WTC11 (cell line): ENCODE measurements at places on chromosomes 16 and 17.

- no peak for DNase-seq
Observed at GRCh38 chr16:83338138-83338537, 469.6 kb upstream of the HSBP1 start.

DNA sequence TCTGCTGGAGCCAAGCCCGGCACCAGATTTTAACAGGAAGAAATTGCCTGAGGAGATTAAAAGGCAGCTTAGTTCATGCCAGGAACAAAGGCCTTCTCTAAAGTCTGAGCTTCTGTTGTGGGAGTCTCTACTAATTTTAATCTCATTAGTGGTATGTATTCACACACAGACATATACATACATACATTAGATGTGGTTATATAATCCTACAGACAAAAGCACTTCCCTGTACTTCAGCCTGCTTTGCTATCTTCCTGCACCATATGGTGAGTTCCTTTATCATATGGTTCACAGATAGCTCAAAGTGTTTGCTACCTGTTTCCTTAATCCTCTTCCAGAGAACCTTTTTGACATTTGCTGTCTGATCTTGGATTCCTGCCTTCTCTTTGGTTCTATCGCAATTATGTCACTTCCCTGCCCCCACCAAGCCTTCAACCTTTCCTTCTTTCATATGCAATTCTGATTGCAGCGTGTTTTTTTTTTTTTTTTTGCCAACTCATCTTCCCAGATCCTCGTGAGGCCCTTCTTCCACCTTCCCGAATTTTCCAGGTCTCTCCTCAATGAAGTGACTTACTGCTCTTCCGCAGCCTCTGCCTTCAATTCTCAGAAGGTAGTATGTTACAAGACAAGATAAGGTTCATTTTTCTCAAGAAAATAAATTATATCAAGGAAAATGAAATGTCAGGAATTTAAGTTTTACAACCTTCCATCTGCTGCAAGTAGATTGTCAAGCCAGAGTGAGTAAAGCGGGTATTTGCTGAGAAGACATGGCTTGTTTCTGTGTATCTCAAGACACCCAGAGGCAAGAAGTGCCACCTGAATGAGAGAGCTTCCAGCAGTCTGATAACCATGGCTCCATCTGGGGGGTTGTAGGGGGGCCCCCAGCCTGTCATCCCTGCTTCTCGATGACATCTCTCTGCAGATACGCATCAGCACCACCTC, 120.2 kb upstream of the CACNG3 start:
- DNase-seq = no peak

- DNase-seq = peak; percentile 51
Observed at GRCh38 chr17:77391668-77392375, 251.1 kb downstream of the SEC14L1 start.

DNA sequence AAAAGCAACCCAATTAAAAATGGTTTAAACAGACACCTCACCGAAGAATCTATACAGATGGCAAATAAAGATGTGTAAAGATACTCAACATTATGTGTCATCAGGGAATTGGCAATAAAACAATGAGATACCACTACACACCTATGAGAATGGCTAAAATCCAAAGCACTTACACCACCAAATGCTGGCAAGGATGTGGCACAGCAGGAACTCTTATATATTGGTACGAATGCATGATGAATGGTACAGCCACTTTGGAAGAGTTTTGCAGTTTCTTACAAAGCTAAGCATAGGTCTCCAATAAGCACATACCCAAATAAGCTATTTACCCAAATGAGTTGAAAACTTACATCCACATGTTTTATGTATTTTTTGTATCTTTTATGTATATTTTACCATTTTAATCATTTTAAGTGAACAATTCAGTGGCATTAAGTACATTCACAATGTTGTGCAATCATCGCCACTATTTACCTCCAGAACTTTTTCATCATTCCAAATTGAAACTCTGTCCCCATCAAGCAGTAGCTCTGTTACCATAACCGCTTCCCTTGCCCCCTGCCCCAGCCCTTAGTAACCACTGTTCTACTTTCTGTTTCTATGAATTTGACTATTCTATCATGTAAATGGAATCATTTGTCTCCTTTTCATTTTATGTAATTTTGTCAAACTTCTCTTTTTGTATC, 6.7 kb upstream of the ALDH3A2 start:
- no peak for DNase-seq

- no peak for DNase-seq
Observed at GRCh38 chr17:39622380-39623006, 4.3 kb upstream of the PPP1R1B start.

- peak; percentile 21 for DNase-seq
Observed at GRCh38 chr17:60422162-60422665, at the start of gene CHCT1. Gene CHCT1, plus strand, starts transcription at chr17:60422489. Its CDS starts 104 bp downstream, at chr17:60422593.

DNA sequence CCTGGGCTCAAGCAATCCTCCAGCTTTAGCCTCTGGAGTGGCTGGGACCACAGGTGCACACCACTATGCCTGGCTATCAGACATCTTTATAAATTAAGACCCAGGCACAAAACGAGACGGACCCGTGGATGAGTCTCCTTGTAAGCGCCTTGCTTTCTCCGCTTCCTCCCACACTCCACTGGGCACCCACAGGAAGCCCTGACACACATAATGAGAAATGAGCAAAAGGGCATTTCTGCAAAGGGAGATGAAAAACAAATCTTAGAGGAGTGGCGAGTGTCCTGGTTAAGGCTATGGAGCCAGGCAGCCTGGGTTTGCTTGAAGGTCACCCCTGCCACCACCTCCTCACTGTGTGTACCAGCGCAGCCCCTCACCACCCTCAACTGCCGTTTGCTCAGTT, 56.3 kb downstream of the XYLT1 start:
- no peak for DNase-seq

- no peak for DNase-seq
Observed at GRCh38 chr17:21530841-21531240, 154.7 kb downstream of the KCNJ12 start.

GRCh38 chr17:7416323-7416722, 3.8 kb upstream of the SPEM1 start:
- no peak for DNase-seq

DNA sequence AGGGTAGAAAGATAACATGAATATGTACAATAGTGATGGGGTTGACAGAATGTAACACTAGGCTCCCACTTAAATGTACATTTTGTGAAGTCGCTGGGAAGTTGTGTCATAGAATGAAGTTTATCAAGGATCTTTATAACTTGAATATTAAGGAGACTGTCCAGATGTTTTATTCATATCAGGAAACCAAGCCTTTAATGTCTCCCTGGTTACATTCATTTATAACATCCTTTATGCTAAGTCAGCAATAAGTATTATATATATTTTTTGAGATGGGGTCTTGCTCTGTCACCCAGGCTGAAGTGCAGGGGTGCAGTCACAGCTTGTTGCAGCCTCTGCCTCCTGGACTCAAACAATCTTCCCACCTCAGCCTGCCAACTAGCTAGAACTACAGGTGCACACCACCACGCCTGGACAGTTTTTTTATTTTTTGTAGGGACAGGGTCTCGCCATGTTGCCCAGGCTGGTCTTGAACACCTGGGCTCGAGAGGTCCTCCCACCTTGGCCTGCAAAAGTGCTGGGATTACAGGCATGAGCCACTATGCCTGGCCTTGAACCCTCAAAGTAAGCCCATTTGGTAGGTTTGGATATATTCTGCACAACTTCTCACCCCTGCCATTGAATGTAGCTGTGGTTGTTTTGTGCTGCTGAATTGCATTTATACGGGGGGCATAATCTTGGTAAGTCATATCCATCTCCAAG, 14.1 kb downstream of the CLTC start:
- DNase-seq = no peak

- DNase-seq = no peak
Observed at GRCh38 chr16:71344315-71344905, 14.1 kb upstream of the CALB2 start.

DNA sequence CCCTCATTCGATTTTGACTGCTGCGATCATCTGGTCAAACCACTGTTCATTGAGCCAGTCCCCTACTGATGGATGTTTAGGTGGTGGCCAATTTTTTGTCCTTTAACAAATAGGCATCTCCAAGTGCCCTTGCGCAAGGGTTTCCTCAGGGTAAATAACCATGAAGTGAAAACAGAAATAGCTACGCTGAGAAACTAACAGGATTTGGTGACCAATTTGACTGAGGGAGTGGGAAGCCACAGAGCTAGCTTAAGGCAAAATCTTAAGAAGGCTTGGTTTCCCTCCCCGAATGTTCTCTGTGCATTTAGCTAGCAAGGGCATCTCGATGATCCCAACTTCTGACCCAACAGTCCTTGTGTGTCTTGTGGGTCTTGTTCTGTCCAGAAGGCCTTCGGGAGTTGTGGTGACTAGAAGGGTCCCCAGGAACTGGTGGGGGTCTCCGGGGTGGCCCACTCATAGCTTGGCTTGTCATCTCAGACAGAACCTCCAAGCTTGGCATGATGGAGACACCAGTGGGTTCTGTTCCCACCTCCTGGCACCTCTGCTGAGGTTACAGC, 117.2 kb downstream of the SOCS1 start:
- DNase-seq = no peak

- DNase-seq = no peak
Observed at GRCh38 chr17:55699181-55699860, 23.3 kb downstream of the TMEM100 start.
